Stimulated activated CD4-positive, alpha-beta T cell treated with anti-CD3 and anti-CD28 coated beads, Interleukin-15, amount 100 ng/mL, for 1 hour (primary cell): ENCODE measurements at places on chromosomes 2 and 18.

- DNase-seq, result no peak
Measured at GRCh38 chr18:35478520-35479435, 19.0 kb downstream of the INO80C start.

DNA sequence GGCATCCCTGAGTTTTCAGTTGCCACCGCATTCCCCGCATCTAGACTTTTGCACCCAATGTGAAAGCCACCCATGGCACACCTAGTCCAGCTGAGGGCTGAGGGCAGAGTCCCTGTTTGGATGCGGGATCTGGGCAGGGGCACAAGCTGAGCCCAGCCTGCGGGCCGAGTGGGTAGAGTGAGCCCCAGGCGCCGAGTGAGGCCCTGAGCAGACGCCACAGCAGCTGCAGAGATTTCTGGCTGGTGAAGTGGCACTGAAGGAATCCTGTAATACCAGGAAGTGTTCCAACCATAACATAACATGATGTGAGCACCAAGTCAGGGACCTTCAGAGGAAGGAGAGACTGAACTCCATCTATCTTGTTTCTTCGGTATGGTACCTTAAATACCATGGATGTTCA lies 27.7 kb upstream of the FRZB start:
- no peak for DNase-seq

DNA sequence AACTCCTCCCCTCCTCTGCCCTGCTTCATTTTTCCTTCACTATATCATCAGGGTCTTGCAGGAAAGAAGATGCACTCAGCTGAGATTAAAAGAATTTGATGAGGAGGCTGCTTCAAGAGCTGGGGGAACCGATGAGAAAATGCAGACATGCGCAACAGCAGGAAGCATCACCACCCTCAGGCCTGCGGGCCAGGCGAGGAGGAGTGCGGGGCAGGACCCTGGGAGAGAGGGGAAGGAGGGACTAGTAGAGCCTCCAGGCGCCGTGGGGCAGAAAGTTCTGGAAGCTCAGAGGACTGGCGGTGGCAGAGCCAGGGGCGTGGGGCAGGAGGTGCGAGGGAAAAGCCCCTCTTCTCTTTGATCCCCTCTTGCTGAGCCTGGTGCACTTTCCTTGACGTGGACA lies 108.2 kb downstream of the CD226 start:
- no peak for DNase-seq

DNA sequence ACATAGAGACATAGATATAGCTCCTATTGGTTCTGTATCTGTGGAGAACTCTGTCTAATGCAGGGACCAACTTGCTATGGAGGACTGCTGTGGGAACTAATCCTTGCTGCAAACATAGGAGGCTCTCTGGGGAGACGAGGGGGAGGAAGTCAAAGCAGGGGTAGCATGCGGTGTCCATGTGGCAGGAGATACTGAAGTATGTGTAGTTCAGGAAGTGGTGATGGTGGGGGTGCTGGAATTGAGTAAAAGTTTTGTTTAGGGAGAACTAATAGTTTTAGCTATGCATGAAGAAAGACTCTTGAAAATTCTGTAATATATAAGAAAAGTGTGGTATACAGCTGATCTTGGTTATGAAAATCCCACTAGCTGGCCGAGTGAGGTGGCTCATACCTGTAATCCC lies 62.0 kb downstream of the ANKRD44 start:
- DNase-seq, result no peak

DNA sequence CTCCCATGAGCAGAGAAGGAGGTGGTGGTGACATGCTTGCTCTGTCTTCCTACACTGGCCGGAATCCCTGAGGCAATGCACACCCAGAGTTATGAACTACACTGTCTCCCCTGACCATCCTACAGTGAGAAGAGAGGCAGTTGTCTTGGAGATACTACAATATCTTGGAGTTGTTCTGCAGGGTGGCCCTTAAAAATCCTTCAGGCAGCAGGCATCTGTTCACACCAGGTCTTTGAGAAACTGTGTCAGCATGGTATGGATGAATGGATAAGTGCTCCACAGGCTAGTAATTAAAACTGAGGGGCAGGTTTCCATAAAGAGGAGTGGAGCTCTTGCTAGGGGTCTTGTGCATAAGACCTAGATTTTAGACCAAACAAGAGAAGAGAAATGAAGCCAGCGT lies 223.7 kb upstream of the COPS8 start:
- DNase-seq, result no peak
